Left lung (tissue), 14 donors: ENCODE measurements at places on chromosomes 4 and X. TPM values are rescaled to one million over a fixed set of nuclear protein-coding genes. Genes with fewer than 3 reads are reported as not detected.

GRCh38 chrX:44953734-44954502 lies 80.9 kb downstream of the KDM6A start:
- H3K4me3 ChIP-seq: no peak overlapping the region
- H3K27me3 ChIP-seq: no peaks in the 10 kb centered on the region
- H3K36me3 ChIP-seq: no peaks in the 10 kb centered on the region

GRCh38 chrX:50372966-50373365 lies 97.7 kb downstream of the DGKK start:
- H3K4me1 ChIP-seq: no peaks in the 10 kb centered on the region
- DNase-seq: no peak
- H3K36me3 ChIP-seq: no peaks in the 10 kb centered on the region
- H3K27me3 ChIP-seq: peaks cover 6% of the 10 kb centered on the region

DNA sequence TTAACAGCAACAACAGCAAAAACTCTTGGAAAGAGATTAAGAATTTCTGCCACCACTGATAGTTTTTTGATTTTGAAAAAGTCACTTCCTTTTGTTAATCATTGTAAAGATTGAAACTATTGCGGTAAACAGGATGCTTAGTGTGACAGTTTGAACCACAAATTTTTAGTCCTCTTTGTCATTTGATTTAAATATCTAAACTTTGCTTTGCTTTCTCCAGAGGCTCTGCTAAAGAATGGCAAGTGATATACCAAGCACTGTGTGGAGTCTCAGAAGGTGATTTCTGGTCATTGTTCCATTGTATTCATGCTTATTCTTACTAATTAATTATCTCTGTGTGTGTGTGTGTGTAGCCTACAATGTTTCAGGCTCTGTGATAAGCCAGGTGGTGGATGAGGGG lies 155.6 kb downstream of the BMPR1B start:
- H3K4me3 ChIP-seq: no peak overlapping the region
- H3K4me1 ChIP-seq: no peaks in the 10 kb centered on the region
- no peaks in the 10 kb centered on the region for H3K27me3 ChIP-seq
- H3K27ac ChIP-seq: no peak overlapping the region
- DNase-seq: no peak

GRCh38 chr4:10482913-10483312 lies 25.7 kb upstream of the ZNF518B start:
- H3K4me1 ChIP-seq: no peaks in the 10 kb centered on the region
- no peaks in the 10 kb centered on the region for H3K27me3 ChIP-seq
- H3K27ac ChIP-seq: no peak overlapping the region

DNA sequence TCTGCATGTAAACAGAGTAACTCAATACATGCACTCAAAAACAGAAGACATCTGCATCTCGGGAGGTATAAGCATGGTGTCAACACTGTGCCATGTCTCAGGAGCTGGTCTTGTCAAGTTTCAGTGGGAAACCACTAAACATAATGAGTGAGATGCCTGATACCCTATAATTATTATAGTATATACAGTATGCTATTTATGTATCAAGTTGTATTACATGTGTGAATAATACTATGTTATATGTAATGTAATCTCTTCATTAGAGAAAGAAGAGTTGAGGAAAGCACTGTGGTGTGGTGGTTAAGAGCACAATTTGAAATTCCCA lies 2.5 kb downstream of the PPBP start:
- H3K27me3 ChIP-seq: no peaks in the 10 kb centered on the region
- no peaks in the 10 kb centered on the region for H3K4me1 ChIP-seq
- H3K36me3 ChIP-seq: no peaks in the 10 kb centered on the region
- H3K4me3 ChIP-seq: no peak overlapping the region
- DNase-seq: no peak

DNA sequence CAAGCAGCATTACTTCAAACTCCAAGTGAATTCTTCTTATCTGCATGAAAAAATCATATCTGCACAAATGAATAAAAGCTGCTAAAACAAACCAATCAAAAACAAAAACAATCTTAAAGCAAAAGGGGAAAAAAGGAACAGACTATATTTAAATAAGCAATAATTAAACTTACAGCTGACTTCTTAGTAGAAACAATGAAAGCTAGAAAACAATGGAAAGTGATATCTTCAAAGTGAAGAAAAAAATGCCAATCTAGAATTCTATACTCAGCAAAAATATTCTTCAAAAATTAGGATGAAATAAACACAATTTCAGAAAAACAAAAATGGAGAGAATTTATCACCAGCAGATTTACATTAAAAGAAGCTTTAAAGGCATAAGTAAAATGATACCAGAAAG lies 20.0 kb downstream of the STBD1 start:
- H3K36me3 ChIP-seq: no peaks in the 10 kb centered on the region
- no peak for DNase-seq
- no peak overlapping the region for H3K4me3 ChIP-seq
- no peaks in the 10 kb centered on the region for H3K27me3 ChIP-seq

- H3K4me3 ChIP-seq: no peak overlapping the region
- H3K4me1 ChIP-seq: no peaks in the 10 kb centered on the region
- H3K27me3 ChIP-seq: no peaks in the 10 kb centered on the region
- peak; percentile 61 for DNase-seq
Measured at GRCh38 chr4:78512357-78512920, 39.1 kb upstream of the ANXA3 start.

GRCh38 chr4:157358439-157358838 lies 137.9 kb downstream of the GRIA2 start:
- H3K4me3 ChIP-seq: no peak overlapping the region
- no peaks in the 10 kb centered on the region for H3K4me1 ChIP-seq
- no peak overlapping the region for H3K27ac ChIP-seq
- no peaks in the 10 kb centered on the region for H3K27me3 ChIP-seq
- no peak for DNase-seq
- no peaks in the 10 kb centered on the region for H3K36me3 ChIP-seq

DNA sequence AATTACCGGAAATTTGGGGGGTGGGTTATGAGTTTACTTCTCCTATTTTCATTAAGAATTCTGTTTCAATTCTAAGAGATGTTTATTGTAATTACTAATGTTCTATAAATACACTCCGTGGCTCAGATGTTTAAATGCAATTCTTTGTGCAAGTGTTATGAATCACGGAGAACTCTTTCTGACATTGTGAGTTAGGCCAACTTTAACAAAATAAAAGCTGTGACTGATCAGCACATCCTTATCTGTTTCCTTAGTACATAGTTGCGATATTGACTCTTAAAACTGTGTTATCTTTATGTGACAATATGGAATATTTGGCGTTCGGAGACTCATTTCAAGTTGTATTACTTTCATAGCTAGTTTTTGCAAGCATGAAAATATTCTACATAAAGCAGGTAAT lies 902 bp downstream of the KLHL4 start:
- peak overlapping the region; percentile 4 for H3K4me3 ChIP-seq
- no peaks in the 10 kb centered on the region for H3K36me3 ChIP-seq
- H3K4me1 ChIP-seq: no peaks in the 10 kb centered on the region
- DNase-seq: no peak
- no peaks in the 10 kb centered on the region for H3K27me3 ChIP-seq

- no peaks in the 10 kb centered on the region for H3K4me1 ChIP-seq
- H3K27ac ChIP-seq: no peak overlapping the region
- no peak overlapping the region for H3K4me3 ChIP-seq
- peaks cover 10% of the 10 kb centered on the region for H3K27me3 ChIP-seq
Measured at GRCh38 chrX:132631579-132632232, 142.9 kb upstream of the MBNL3 start.

- H3K27ac ChIP-seq: no peak overlapping the region
- H3K4me1 ChIP-seq: no peaks in the 10 kb centered on the region
- H3K27me3 ChIP-seq: no peaks in the 10 kb centered on the region
- H3K4me3 ChIP-seq: no peak overlapping the region
Measured at GRCh38 chr4:125714845-125715244, 400.1 kb downstream of the FAT4 start.

DNA sequence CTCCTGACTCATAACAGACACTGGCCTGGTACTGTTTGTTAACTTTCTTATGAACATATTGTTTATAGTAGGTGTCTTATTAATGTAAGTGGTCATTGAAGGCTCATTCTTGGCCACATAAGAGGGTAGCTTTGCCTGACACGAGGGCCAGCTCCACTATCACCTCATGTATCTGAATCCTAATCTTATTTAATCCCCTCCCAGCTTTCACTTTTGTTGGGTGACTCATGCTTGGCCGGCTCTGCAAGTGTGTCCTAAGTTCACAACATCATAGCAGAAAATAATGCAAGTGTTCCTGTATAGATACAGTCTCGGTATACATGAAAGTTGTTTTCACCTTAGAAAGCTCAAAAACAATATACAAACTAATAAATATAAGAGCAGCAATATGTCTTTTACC lies 283.8 kb downstream of the IQCM start:
- no peaks in the 10 kb centered on the region for H3K36me3 ChIP-seq
- no peak for DNase-seq
- no peaks in the 10 kb centered on the region for H3K4me1 ChIP-seq
- H3K27ac ChIP-seq: no peak overlapping the region
- H3K4me3 ChIP-seq: no peak overlapping the region

GRCh38 chrX:121216641-121217374 lies 169.4 kb downstream of the GLUD2 start:
- H3K27me3 ChIP-seq: no peaks in the 10 kb centered on the region
- no peak overlapping the region for H3K4me3 ChIP-seq
- no peak overlapping the region for H3K27ac ChIP-seq
- DNase-seq: no peak
- no peaks in the 10 kb centered on the region for H3K36me3 ChIP-seq

DNA sequence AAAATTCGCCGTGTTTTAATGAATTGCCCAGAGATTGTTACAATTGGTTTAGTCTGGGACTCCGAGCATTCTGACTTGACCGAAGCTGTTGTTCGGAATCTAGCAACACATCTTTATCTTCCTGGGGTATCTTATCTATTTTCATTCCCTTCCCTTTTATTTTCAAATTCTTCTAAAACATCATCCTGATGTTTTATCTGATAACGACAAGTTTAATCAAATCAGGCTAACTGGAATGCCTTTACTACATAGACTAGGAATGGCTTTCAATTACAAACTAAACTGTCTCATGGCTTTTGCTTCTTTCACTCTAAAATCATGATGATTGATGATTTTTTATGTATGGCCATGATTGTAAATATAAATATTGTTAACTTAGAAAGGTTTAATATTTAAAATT lies 48.0 kb downstream of the USP53 start:
- peaks cover 33% of the 10 kb centered on the region for H3K36me3 ChIP-seq
- no peak for DNase-seq
- H3K27me3 ChIP-seq: no peaks in the 10 kb centered on the region

DNA sequence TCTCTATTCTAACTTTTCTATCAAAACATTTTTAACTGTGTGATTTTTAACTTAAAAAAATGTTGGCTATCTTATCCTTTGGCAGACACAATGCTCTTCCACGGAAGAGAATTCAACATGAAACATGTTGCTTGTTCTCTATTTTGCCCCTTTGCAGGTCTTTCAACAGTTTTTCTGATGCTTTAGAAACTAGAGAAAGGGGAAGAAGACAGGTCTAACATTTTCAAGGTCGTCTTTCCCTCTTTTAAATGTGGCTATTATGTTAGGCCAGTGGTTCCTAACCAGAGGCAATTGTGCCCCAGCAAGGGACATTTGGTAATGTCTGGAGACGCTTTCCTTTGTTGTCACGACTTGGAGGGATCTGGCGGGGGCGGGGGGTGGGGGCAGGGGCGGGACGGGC lies 95.0 kb downstream of the SH3KBP1 start:
- no peaks in the 10 kb centered on the region for H3K36me3 ChIP-seq
- H3K4me1 ChIP-seq: peaks cover 16% of the 10 kb centered on the region
- H3K27me3 ChIP-seq: no peaks in the 10 kb centered on the region
- DNase-seq: no peak
- H3K27ac ChIP-seq: no peak overlapping the region

DNA sequence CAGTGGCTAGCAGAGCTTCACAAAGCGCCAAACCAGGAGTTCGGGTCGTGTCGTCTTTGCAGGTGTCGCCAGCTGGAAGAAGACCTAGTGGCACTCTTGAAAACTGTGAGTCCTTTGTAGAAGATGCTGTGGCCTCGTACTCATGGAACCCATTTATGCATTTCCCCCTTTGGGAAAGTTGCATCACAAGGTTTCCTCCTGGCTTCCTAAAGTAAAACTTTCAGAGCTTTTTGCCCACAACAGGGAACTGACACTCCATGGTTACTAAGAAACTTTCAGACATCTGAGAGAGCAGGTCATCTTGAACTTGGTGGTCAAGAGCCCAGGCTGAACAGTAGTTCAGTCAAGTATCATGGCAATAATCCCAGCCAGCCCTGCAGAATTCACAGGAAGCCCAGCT lies 15.9 kb upstream of the NOCT start:
- no peak for DNase-seq
- H3K27me3 ChIP-seq: no peaks in the 10 kb centered on the region
- H3K4me1 ChIP-seq: peaks cover 24% of the 10 kb centered on the region
- H3K4me3 ChIP-seq: no peak overlapping the region

GRCh38 chr4:17780501-17781299 lies 721 bp downstream of the FAM184B start:
- H3K27me3 ChIP-seq: peaks cover 46% of the 10 kb centered on the region
- no peaks in the 10 kb centered on the region for H3K36me3 ChIP-seq
- H3K27ac ChIP-seq: no peak overlapping the region
- no peak for DNase-seq

- no peak for DNase-seq
- no peaks in the 10 kb centered on the region for H3K36me3 ChIP-seq
- no peak overlapping the region for H3K4me3 ChIP-seq
- no peaks in the 10 kb centered on the region for H3K4me1 ChIP-seq
Measured at GRCh38 chr4:148934926-148935578, 492.8 kb upstream of the NR3C2 start.

- DNase-seq: peak; percentile 88
- no peaks in the 10 kb centered on the region for H3K27me3 ChIP-seq
Measured at GRCh38 chr4:71186566-71187403, 152.0 kb upstream of the SLC4A4 start.

GRCh38 chrX:108309144-108309543 lies 129.1 kb downstream of the COL4A6 start:
- no peak for DNase-seq
- H3K27me3 ChIP-seq: peaks cover 7% of the 10 kb centered on the region
- no peak overlapping the region for H3K4me3 ChIP-seq
- no peaks in the 10 kb centered on the region for H3K36me3 ChIP-seq

DNA sequence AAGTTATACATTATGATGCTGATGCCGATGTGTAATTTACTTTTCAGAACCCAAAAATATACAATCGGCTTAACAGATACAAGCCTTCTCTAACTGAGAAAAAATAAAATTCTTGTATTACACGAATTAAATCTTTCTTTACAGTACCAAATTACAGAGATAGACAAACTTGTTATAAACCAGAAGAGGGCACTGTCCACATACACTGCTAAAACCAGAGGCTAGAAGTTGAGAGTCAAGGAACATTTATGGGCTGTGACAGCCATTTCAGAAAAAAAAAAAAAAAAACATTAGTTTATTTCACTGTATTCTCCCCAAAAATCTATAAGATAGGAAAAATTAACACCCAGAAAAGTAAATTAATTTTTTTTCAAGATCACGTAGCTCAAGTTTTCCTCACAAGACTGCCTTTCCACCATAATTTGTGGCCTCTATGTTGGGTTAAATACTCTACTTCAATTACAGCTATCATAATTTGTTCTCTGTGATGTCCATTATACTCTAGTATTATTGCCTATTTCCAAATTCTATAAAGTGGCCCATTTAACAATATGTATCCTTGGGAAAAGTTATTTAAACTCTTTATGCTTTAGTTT lies 12.0 kb downstream of the EREG start:
- H3K27ac ChIP-seq: no peak overlapping the region
- H3K4me1 ChIP-seq: no peaks in the 10 kb centered on the region
- DNase-seq: peak; percentile 57

Gene ANXA3
- total RNA-seq: 147 TPM

Gene SATL1
- not detected for total RNA-seq

Gene HS6ST2
- 6.9 TPM for total RNA-seq

Gene IL21
- not detected for total RNA-seq

Gene XAGE1A
- total RNA-seq: not detected

Gene FAT4
- total RNA-seq: 19.5 TPM

Gene CTPS2
- total RNA-seq: 10.2 TPM

Gene PHF8
- 19.9 TPM for total RNA-seq

Gene CXXC4
- total RNA-seq: 0.71 TPM

Gene ACE2
- total RNA-seq: 3.6 TPM
